ENCODE measurements at places on chromosomes 1 and 21. TPM values are rescaled to one million over a fixed set of nuclear protein-coding genes. Genes with fewer than 3 reads are reported as not detected.

Gene ALX3
- total RNA-seq = not detected

DNA sequence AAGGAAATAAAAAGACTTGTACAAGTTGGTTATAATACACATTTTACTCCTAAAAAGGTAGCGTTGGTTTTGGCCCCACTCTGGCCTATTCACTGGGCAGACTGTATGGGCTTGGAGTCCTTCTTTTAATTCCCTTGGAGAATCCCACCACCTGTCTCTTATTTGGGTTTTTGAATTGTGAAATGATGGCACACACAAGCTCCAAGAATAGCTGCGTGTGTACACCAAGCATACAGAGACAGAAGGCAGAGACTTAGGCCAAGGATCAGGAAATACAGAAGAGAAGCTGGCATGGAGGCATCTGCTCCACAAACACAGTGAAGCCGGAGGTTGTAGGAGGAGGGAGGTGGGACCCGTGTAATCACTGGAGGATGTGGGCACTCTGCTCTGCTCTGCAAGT lies 29.1 kb downstream of the DDR2 start:
- no peak for DNase-seq

DNA sequence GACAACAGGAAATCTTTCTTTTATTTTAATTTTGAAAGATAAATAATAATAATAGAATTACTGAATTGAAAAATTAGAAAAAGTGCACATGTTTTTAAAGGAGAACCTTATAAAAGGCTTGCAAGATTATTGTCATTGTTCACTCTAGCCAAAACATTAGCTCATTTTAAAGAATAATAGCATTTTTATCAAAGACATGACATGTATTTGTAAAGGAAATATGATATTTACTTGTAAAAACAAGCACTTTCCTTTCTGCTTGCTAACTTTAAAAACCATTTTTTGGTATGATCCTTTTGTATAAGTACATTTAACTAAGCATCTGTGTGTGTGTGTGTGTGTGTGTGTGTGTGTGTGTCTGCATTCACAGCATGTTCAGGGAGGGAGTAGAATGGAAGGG lies 156.3 kb upstream of the C1orf87 start:
- DNase-seq = no peak

Gene RHCE
- total RNA-seq = 2.0 TPM

Gene CR1L
- total RNA-seq = not detected

Gene ENO1
- total RNA-seq = 981 TPM

GRCh38 chr1:240190881-240191401 lies 99.3 kb downstream of the FMN2 start:
- DNase-seq = peak; percentile 67

Gene ERVH48-1
- total RNA-seq = not detected

GRCh38 chr21:42737951-42738590 lies 84.7 kb downstream of the PDE9A start:
- no peak for DNase-seq

DNA sequence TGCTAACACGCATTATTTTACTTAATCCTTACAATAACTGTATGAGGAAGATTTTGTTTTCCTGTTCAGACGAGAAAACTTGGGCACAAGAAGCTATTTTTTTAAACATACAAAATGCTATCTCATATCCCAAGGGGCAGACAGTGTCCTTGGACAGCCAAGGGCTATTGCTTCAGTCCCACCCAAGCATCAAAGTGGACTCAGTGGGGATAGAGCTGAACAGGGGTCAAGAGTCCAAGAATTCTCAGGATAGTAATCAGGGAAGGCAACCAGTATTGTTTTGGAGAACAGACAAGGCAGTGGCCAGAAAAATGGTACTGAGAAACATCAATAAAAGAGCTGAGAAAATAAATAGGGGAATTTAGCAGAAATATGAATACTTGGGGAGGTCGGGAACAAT lies 465.7 kb downstream of the PLPP3 start:
- DNase-seq = no peak

GRCh38 chr1:53559854-53560580 lies 100.8 kb downstream of the DMRTB1 start:
- no peak for DNase-seq

Gene HORMAD1
- total RNA-seq = 1.8 TPM

GRCh38 chr1:6445062-6445763 lies 20.6 kb downstream of the ESPN start:
- DNase-seq = no peak

DNA sequence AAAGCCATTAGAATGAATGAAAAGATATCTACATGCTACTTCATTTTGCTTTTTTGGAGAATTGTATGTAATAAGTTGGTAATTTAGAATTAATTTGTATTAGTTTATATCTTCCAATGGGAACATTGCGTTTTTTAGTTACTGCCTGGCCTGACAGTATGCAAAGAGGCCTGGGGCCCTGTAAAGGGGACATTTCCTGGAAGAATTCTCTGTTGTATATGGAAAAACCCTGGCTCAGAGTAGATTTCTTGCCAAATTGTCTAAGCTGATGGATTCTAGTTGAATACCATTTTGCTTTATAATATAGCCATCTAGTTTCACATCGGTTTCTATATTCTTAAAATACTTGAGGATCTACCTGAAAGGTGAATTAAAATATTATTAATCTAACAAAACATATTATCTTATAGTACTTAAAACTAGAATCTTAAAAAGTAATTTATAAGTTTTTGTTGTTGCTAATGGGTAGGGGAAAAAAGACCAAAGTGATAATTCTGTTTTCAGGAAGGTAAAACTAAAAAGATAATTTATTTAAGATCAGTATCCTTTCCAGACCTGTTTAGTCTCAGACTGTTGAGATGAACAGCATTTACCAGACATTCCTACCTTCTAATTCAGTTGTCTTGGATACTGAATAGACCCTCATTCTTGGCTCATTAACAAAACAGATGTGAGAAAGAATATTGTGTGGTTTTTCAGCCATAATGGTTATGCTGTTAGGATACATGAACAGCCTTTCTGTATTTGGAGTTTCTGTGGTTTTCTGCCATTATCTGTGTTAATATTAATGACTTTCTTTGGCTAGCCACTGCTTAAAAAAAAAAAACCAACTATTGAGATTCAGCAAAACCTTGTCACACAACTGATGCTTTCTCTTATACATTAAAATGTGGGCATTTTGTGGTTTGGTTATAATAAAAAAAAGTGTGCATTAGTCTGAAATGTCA lies 4.8 kb downstream of the AGO3 start:
- no peak for DNase-seq

Gene TSACC
- 0.77 TPM for total RNA-seq

Gene ATP6V1G3
- total RNA-seq = not detected

Gene OLFM3
- total RNA-seq = not detected

Gene CLCA2
- total RNA-seq = 15.3 TPM

DNA sequence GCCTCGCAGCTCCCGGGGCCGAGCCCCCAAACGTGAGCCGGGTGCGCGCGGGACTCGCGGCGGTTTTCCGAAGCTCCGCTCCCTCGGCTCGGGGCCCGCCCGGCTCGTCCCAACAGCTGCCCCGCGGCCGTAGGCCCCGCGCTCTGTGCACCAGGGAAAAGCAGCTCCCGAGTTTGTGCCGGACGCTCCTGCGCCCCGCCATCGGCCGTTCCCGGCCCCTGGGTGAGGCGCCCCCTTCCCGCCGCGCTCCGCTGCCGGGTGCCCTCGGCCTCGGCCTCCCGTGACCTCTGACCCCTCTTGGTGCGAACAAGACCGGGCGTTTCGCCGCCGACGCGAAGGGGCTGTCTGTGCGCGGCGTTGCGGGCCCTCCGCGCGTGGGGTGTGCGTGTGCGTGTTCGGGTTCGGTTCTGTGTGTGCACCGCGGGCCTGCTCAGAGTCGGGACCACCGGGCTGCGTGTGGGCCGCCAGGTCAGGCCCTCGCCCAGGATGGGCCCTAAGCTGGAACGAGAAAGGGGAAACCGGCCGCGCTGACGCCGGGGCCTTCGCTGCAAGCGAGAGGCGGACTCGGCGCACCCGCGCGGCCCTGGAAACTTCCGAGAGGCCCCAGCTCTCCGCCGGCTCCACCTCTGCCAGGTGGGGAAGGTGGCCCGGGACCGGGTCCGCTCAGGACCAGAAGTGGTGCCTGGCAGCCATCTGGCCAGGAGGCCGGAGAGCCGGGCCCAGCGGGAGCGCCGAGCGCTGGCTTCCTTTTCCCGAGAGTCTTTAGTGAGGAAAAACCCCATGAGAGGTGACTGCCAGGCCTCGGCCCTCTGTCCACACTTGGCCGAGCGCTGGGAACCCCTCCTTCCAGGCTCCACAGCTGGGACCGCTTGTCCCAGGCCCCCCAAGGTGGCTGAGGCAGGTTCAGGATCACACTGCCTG lies 1.9 kb downstream of the PRDM16 start:
- peak; percentile 11 for DNase-seq

- no peak for DNase-seq
Measured at GRCh38 chr1:245256528-245256927, 101.7 kb downstream of the KIF26B start.

Gene PAQR7
- 20.7 TPM for total RNA-seq

Gene ATP1A2
- not detected for total RNA-seq

Gene OR14K1
- not detected for total RNA-seq

- DNase-seq = no peak
Measured at GRCh38 chr1:3579626-3580025, 31.7 kb downstream of the MEGF6 start.

- DNase-seq = no peak
Measured at GRCh38 chr21:19034560-19034959, 631.0 kb upstream of the TMPRSS15 start.

Measured in bronchial epithelial cell (primary cell).